ENCODE measurements at places on chromosomes 4 and X.
A peak's percentile ranks its signal among the peaks of the same experiment; 100 is the strongest.

DNA sequence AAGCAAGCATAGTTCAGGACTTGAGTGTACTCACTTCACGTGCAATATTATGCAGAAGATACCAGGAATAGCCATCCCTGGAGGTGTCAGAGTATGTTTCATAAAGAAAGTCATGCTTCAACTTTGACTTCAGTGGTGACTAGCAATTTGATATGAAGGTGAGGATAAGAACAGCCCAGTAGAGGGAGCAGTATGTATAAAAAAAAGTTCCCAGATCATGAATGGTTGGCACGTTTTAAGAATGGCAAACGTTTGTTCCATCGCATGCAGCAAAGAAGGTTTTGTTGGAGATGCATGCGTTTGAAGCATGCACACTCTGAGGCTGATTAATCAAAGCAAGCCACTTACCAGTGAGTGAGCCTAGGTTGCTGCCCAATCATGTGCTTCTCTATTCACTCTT is 33.5 kb upstream of the SLITRK4 start:
- no peak for DNase-seq

GRCh38 chrX:1327651-1328304 is 8.8 kb upstream of the IL3RA start:
- DNase-seq, result no peak

GRCh38 chr4:184453365-184454160 is 20.8 kb downstream of the IRF2 start:
- DNase-seq, result peak; percentile 70

DNA sequence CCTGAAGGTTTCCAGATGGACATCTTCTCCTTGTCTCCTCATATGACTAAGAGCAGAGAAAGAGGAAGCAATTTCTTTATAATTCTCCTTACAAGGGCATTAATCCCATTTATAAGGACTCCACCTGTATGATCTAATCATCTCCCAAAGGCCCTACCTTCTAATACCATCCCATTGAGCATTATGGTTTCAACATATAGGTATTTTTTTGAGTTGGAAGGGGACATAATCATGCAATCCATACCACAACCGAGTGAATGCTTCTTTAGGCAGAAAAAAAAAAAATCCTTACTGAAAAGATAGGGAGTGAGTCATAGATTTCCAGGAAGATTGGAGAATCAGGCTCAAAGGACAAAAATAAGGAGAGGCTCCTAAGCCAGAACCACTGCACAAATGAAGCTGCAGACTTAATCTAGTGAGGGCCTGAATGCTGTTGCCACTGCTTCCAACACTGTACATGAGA is 312.5 kb upstream of the HS3ST1 start:
- DNase-seq, result no peak

- DNase-seq, result no peak
Observed at GRCh38 chr4:179728305-179728704, 2286.1 kb upstream of the AGA start.

- DNase-seq, result no peak
Observed at GRCh38 chrX:140440876-140441275, 64.0 kb downstream of the SOX3 start.

GRCh38 chr4:166230841-166231240 is 357.8 kb downstream of the TLL1 start:
- DNase-seq, result no peak

- DNase-seq, result no peak
Observed at GRCh38 chr4:161696944-161697343, 466.9 kb downstream of the FSTL5 start.

DNA sequence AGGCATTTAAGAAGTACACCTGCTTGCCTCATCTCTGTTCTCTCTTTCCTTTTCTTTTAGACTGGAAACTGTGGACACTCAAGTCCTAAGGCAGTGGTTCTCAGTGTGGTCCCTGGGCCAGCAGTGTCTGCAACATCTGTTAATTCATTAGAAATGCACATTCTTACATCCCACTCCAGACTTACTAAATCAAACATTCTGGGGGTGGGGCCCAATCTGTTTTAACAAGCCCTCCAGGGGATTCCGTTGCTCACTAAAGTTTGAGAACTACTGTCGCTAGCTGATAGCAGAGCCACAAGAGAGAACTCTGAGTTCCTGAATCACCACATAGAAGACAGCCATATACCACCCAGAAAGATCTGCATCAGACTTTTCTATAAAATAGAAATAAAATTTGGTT is 430.6 kb downstream of the BCOR start:
- no peak for DNase-seq

GRCh38 chr4:72320223-72320948 is 248.6 kb downstream of the ADAMTS3 start:
- DNase-seq, result no peak

- no peak for DNase-seq
Observed at GRCh38 chr4:157372567-157372966, 152.0 kb downstream of the GRIA2 start.

Measured in GF-D8 (cell line).